ENCODE measurements at places on chromosomes 5 and 9. TPM values are rescaled to one million over a fixed set of nuclear protein-coding genes. Genes with fewer than 3 reads are reported as not detected.

ORM2 gene
- total RNA-seq, result not detected

MEIKIN gene
- total RNA-seq, result 0.54 TPM

NUDT12 gene
- 18.1 TPM for total RNA-seq

TEX48 gene
- not detected for total RNA-seq

STKLD1 gene
- 2.7 TPM for total RNA-seq

ZNF782 gene
- total RNA-seq, result 4.0 TPM

ATOSB gene
- 42.5 TPM for total RNA-seq

STPG3 gene
- not detected for total RNA-seq

CHSY3 gene
- total RNA-seq, result 9.5 TPM

SPAG8 gene
- 1.2 TPM for total RNA-seq

LCN9 gene
- total RNA-seq, result not detected

OBP2B gene
- not detected for total RNA-seq

FAM221B gene
- total RNA-seq, result not detected

MYO10 gene
- 20.4 TPM for total RNA-seq

SOHLH1 gene
- total RNA-seq, result not detected

CCDC152 gene
- total RNA-seq, result 0.39 TPM

C5orf52 gene
- not detected for total RNA-seq

Data from placental epithelial cell (primary cell).